Stimulated activated CD4-positive, alpha-beta T cell treated with anti-CD3 and anti-CD28 coated beads, Interleukin-4, amount 100 ng/mL, for 1 hour (primary cell): ENCODE measurements at places on chromosomes 4 and X.

- DNase-seq: no peak
Measured at GRCh38 chr4:7365462-7366179, 69.1 kb downstream of the PSAPL1 start.

DNA sequence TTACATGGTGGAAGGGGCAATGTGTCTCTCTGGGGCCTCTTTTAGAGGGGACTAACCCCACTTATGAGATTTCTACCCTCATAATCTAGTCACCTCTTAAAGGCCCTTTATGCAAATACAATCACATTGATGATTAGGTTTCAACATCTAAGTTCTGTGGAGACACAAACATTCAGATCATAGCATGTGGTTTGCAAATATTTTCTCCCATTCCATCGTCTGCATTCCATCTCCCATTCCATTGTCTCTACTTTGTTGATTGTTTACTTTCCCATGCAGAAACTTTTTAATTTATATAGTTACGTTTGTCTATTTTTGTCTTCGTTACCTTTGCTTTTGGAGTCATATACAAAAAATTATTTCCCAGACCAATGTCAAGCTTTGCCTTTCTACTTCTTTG, 927.5 kb upstream of the INTU start:
- no peak for DNase-seq

GRCh38 chrX:154981116-154981411, 41.5 kb downstream of the F8 start:
- no peak for DNase-seq

- no peak for DNase-seq
Measured at GRCh38 chr4:77010841-77011354, 61.3 kb downstream of the SEPTIN11 start.

GRCh38 chr4:153257151-153257620, 52.9 kb downstream of the TRIM2 start:
- peak; percentile 27 for DNase-seq
